ENCODE measurements at places on chromosomes 13 and 19. TPM values are rescaled to one million over a fixed set of nuclear protein-coding genes. Genes with fewer than 3 reads are reported as not detected.

SLITRK1 gene
- not detected for total RNA-seq

SPINT2 gene
- total RNA-seq = 56.6 TPM

CCDC70 gene
- 0.43 TPM for total RNA-seq

GPC6 gene
- not detected for total RNA-seq

KLK11 gene
- total RNA-seq = not detected

PABPC3 gene
- total RNA-seq = 0.28 TPM

MAST1 gene
- total RNA-seq = 2.6 TPM

KLK12 gene
- not detected for total RNA-seq

TYROBP gene
- not detected for total RNA-seq

GRIK5 gene
- total RNA-seq = 0.37 TPM

DGKH gene
- total RNA-seq = 17.5 TPM

SLC5A5 gene
- 0.65 TPM for total RNA-seq

CCDC106 gene
- total RNA-seq = 2.6 TPM

- ATAC-seq = no peak
Observed at GRCh38 chr19:56116606-56117005, 4.5 kb downstream of the ZNF787 start.

GRCh38 chr13:65623148-65623547 lies 1607.0 kb downstream of the PCDH9 start:
- ATAC-seq = no peak

DNA sequence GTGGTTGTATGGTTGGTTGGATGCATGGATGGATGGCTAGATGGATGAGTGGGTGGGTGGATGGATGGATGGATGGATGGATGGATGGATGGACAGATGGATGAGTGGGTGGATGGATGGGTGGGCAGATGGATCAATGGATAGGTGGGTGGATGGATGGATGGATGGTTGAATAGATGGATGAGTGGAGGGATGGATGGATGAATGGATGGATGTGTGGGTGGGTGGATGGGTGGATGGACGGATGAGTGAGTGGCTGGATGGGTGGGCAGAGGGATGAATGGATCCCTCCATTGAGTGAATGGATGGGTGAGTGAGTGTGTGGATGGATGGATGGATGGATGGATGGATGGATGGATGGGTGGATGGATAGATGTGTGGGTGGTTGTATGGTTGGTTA lies 9.0 kb upstream of the NMRK2 start:
- no peak for ATAC-seq

GRCh38 chr19:18220632-18221275 lies 5.5 kb downstream of the PDE4C start:
- no peak for ATAC-seq

GRCh38 chr19:5893907-5894703 lies 9.5 kb downstream of the NDUFA11 start:
- no peak for ATAC-seq

DNA sequence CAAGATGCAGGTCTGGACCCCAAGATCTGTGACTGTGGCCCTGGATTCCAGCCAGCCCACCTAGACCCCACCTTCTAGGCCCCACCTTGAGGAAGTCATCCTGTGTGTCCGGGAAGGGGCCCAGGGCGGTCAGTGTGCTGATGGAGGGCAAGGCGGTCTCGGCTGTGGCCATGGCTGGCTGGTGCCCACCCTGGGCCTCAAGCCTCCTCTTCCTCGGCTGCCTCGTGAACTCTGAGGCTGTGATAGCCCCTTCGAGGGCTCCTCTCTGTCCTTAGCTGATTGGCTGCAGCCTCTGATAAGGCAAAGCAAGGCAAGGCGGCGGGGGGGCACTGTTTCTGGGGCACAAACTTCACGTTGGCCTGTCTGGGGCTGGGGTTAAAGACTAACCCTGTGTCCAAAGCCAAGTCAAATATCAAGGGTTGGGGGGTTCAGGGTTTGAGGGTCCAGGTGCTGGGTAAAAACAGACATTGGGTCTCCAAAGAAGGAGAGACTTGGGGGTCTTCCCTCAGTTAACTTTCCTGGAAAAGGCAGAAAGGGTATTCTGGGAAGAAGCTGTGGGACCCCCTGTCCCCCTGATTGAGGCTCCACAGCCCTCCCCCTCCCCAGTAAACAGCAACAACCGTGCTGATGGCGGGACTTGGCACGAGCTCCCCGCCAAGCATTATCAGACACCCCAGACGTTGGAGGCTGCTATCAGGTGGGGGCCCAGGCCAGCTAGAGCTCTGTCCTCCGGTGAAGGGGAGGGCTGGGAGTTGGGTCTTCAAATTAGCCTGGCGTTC lies at the start of gene KLF1:
Gene KLF1, minus strand, starts transcription at position 233 of the 779 bp plus-strand sequence. Its CDS starts 61 bp downstream, at position 172.
- no peak for ATAC-seq

GRCh38 chr13:111562716-111563115 lies 242.3 kb downstream of the TEX29 start:
- no peak for ATAC-seq

GRCh38 chr13:94198681-94199080 lies 280.8 kb downstream of the DCT start:
- no peak for ATAC-seq

DNA sequence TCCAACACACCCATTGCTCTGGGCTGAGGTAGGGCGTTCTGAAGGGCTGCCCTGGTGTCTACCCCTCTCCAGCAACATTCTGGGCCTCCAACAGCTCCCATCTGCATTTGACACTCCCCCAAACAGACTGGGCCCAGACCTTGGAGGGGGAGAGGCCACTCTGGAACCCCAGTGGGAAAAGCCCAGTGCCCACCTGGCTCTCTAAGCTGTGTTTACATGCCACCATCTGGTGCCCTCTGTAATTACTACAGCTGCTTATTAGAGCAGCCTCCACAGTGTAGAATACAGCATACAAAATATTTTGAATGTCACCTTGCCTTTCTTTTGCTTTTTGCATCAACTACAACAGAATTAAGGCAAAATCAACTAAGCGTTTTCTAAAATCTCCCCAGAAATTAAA lies 35.8 kb upstream of the TM9SF2 start:
- ATAC-seq = no peak

DNA sequence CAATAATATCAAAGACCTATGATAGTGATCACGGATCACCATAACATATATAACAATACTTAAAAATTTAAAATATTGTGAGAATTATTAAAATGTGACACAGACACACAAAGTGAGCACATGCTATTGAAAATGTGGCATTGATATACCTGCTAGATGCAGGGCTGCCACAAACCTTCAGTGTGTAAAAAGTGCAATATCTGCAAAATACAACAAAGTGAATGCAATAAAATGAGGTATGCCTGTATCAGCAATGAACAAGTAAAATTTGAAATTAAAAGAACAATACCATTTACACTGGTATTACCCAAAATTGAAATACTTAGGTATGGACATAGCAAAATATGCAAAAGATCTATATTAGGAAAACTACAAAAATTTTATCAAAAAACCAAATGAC lies 1217.8 kb upstream of the PCDH20 start:
- ATAC-seq = no peak

DNA sequence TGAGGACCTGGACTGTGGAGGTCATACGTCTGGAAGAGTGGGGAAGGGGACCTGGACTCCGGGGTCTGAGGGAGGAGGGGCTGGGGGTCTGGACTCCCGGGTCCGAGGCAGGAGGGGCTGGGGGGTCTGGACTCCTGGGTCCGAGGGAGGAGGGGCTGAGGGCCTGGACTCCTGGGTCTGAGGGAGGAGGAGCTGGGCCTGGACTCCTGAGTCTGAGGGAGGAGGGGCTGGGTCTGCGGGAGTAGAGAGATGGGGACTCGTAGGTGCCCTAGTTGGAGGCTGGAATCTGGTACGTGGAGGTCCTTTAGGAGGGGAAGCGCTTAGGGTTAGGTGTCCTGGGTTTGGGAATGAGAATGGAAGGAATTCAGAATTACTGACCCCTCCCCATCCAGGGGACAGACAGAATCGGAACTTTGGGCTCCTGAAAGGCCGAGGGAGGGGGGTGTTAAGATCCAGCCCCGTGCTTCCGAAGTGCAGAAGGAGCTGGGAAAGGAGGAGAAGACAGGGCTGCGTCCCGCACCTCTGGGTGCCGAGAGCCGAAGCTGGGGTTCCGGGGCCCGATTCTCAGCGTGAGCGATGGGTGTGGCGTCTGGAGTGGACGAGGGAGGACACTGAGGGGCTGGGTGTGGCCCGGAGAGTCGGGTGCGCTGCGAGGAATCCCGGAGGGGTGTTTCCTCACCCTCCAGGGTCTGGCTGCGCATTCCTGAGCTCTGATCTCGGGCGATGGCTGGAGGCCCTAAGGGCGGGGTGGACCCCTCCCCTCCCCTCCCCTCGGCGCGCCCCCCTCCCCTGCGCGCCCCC lies 608 bp downstream of the MYADM start:
- ATAC-seq = peak; percentile 6

DNA sequence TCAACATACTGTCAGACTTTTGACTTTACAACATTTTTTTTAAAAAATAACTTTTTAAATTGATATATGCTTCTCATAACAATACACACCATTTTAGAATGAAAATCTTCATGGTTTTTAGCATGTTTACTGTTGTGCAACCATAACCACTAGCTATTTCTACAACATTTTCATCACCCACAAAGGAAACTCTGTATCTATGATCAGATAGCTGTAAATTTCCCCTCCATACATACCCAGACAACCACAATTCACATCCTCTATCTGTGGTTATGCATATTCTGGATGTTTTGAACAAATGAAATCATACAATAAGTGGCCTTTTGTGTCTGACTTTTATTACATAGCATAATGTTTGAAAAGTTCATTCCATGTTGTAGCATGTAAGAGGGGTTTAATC lies 1666.0 kb downstream of the EFNB2 start:
- ATAC-seq = peak; percentile 43

- ATAC-seq = peak; percentile 73
Observed at GRCh38 chr19:38557205-38557799, 60.5 kb downstream of the MAP4K1 start.

- peak; percentile 59 for ATAC-seq
Observed at GRCh38 chr19:56476651-56477428, at the start of gene ZNF667. TSS of gene ZNF667 (minus strand) at chr19:56477345. CDS start at chr19:56462370, 14,975 bp downstream.

- ATAC-seq = no peak
Observed at GRCh38 chr13:105952973-105953290, 582.5 kb downstream of the EFNB2 start.

DNA sequence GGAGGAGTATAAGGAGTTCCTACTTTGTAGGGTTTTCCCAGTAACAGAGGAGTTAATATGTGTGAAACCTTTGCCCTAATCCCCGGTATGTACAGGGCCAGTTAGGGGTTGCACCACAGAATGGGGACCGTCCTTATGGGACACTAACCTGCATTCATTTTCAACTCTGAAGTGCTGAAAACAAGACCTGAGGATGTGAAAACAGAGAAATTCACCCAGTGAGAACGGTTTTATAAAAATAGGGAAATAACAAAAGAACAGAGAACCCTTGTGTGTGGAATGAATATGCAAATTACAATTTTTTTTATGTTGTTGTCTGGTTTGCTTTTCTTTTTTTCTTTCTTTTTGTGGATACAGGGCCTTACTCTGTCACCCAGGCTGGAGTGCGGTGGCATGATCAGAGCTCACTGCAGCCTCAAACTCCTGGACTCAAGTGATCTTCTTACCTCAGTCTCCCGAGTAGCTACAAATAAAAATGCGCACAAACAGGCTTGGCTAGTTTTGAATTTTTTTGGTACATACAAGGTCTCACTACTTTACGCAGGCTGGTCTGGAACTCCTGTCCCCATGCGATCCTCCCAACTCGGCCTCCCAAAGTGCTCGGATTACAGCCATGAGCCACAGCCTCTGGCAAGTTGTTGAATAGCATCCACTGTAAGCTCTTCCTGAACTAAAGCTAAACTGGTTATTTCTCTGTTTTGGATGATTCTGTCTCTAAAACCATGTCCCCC lies 10.6 kb downstream of the CLC start:
- no peak for ATAC-seq

GRCh38 chr19:35341565-35342225 lies 6.0 kb upstream of the FFAR1 start:
- no peak for ATAC-seq

GRCh38 chr19:1408300-1409203 lies 1.2 kb downstream of the DAZAP1 start:
- peak; percentile 5 for ATAC-seq

DNA sequence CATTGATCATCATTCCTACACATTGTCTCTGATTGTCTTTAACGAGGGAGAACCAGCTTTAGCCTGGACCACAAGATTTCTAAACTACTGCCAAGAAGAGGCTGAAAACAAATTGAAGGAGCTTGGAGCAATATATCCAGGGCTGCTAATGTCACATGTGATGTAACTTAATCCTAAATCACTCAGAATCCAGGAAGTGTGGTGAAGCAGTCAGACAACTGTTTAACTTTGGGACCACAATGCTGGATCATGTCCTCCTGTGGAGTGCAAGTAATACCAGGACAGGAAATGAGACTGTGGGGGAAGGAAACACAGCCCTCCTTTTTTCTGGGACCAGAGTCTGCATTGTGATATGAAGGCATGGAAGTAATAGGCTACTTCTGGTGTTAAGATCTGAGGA lies 430.2 kb downstream of the KCTD12 start:
- ATAC-seq = no peak
